ENCODE measurements at places on chromosomes 12 and 14.

DNA sequence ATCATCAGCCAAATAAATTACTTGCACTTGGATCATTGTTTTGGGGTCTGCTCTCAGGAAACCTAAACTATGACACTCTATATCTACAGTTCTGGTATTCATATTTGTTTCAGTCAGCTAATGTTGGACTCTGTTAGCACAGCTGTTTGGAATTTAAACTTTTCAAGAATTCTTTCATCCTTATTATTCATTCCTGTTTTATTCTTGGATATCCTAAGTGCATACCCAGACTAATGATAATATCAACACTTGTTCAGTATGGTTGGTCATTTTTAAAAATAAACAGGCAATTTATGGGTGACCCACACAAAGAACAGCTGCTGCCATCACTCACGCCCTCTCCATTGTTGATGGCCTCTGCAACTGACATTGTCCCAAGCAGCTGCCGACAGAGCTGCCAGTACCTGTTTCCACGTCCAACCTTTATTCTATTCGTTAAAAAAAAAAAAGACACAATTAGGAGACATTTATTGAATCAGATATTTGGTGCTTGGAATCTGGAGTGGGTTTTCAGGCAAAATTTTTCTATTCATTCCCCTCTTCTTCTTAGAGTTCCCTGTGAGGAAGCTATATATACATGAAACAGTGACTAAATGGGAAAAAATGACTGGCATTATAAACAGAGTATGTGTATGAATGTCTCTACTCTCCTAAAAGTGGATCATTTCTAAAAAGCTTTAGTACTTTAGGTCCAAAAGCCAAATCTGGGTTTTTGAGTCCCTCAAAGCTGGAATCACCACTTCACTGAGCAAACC, 252.1 kb upstream of the NAV3 start:
- no peak for DNase-seq

DNA sequence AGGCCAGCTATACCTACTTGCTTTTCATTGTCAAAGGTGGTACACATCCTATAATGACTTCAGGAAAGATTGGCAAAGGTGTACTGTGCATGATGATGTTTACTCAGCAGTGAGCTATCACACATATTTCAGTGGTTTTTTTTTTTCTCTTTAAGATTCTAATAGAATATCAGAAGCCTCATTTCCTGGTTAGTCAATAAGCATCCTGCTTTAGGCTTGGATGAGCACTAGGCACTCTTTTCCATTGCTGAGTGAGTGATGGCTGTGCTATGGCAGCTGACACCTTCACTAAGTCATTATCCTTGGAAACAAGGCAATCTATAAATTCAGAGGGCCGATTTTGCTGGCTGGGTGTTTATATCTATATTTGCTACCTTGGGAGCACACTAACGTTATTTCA, 161.1 kb upstream of the RASSF8 start:
- no peak for DNase-seq

DNA sequence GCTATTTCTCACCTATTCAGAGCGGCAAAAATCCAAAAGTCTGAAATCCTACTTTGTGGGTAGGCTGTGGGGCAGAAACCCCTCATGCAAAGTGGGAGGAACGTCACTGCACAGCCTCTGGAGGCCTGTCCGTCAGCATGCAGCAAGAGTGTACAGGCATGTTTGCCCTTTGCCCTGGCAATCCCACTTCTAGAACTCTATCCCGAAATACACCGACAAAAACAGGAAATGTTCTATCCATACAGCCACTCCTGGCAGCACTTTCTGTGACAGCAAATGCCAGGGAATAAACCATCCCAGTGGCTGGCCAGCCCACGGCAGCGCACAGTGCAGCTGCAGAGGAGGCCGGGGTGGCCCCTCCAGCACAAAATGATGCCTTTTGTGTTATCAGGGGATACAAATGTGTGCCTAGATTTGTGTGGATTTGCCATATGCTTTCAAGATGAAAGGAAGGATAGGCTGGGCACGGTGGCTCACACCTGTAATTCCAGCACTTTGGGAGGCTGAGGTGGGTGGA, 39.7 kb downstream of the AMN start:
- DNase-seq, result no peak

DNA sequence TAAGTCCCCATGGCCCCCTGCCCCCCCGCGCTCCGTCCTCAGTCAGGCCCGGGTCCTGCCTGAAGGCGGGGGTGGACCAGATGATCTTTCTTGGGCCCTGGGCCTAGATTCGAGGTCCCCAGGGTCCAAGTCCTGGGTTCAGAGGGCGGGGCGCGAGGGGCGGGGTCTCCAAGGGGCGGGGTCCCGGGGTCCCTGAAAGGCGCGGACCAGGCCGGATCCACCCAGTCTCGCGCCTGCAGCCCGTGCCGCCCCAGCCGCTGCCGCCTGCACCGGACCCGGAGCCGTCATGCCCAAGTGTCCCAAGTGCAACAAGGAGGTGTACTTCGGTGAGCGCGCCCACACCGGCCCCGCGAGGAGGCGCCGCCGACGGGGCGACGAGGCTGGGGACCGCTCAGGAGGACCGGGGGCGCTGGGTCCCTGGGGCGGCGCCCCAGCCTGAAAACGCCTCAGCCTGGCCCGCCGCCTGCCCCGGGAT, 325 bp downstream of the CRIP1 start:
- peak; percentile 48 for DNase-seq

DNA sequence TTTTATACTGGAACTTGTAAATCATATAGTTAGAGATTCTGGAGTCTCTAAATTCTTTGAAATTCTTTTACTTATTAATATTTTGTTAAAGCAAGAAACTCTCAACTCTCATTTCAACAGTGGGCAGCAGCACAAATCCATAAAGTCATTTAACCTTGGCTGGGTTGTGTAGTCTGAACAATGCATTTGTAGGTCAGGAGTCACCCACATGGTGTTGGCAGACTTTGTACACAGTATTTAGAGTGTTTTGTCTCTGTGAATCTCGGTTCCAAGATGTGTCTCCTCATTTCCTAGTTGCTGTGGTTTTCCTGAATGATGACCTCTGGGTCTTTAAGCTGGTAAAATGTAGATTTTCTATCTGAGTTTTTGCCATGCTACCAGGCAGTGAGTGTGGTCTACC, 20.8 kb upstream of the STRAP start:
- DNase-seq, result no peak

- no peak for DNase-seq
Observed at GRCh38 chr12:46296822-46297221, 28.0 kb upstream of the SLC38A1 start.
